ENCODE measurements at places on chromosomes 5 and 9.

DNA sequence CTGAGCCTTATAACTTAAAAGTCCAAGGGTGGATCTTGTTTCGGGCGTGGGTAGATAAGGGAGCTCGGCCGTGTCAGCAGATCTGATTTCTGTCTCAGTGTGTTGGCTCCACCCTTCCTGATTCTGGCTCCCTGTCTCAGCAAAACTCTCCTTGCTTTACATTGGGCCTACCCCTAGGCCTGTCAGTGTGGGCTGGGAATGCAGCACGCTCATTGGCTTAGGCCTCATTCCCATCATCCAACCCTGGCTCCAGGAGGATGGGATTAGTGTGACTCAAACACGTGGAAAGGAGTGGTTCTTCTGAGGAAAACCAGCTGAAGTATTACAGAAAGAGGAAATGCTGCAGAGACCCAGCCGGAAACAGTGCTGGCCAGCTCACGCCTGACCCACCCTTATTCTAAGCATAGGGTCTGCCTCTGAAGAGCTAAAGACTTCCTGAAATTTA, 59.9 kb downstream of the ZFAND5 start:
- DNase-seq = peak; percentile 6

GRCh38 chr5:73625944-73626811, at the start of gene ARHGEF28:
ARHGEF28 (plus strand) TSS chr5:73626196; CDS start chr5:73684852, 58,656 bp downstream.
- DNase-seq = no peak

DNA sequence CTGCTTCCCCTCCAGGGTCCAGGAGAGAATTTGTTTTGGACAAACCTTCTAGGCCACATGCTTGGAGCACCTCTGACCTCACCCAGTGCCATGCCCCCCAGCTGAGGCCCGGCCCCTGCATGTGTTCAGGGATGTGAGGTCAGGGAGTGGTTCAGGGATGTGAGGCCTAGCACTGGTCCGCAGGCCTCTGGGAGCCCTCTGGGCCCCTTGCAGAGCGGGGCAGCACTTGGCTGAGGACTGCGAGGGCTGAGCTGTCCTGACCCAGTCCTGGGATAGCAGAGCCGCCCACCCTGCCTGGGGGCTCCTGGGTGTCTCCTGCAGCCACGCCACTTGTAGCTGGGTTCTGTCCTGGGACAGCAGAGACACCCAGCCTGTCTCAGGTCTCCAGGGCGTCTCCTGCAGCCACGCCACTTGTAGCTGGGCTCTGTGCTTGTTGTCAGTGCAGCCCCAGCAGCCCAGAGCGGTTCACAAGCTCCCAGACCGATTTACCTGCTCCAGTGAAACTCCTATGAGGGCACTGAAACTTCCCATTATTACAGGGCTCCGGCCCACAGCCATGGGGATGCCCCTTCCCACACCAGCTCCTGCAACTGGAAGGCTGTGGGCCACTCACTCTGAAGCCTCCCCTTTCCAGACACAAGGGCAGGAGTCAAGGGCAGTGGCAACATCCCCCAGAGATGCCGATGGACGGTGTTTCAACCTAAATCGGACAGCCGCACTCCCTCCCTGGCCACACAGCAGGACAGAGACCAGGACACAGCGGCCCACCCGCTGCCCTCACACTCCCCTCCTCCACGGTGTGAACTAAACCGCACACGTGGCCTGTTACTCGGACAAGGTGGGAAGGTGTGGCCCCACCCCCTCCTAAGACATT, 5.4 kb upstream of the CEP72 start:
- no peak for DNase-seq

DNA sequence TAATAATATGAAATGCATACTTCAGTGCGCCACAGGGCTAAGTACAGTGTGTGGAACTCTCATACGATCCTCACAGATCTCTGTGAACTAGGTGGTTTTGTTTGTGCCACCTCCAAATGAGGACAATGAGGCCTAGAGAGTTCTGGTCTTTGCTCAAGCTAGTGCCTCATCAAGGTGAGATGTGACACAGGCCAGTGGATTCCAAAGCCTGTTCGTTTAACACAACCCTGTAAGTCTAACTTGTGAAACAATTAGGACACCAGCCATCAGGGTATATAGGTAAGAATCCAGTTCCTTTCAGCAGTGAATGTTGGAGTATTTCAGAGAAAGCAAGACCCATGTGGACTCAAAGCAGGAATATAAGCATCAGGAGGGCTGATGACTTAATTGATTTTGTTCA, 130.7 kb upstream of the GAS1 start:
- DNase-seq = no peak

DNA sequence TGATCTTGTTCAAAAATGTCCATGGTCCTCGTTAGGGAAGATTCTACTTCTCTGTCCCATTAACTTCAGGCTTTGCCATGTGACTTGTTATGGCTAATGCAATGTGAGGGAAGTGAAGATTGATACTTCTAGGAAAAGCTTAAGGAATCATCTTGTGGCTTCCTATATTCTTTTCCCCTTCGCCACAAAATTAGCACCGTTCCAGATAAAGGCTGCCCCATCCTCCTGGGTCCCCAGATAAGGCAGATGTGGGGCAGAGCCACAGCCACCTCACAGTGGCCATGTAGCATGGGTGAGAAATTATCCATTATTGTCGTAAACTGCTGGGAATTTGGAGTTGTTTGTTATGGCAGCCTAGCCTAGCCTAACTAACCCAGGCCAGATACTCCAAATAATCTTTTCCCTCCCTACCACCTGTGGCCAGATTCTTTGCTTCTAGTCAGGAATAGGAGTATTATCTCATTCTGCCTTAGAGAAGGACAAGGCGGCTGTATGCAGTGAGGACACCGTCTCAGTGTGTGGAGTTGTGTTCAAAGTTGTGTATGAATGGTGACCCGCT, 31.9 kb upstream of the BOD1 start:
- no peak for DNase-seq

DNA sequence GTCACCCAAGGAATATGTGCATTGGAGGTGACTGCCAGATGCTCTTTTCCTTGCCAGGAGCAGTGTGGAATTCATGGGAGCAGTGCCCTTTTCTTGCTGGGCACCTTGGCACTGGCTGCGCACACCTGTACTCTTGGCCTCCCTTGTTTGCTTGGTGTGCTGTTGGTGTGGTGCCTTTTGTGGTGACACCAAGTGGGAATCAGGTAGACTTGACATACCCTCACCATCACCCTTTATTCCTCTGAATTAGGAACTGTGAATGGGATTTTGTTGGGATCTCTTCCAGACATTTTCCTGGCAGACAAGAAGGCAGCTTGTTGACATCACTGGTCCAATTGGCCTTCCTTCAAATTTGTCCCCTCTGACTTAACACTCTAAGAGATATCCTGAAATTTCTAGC, 82.3 kb downstream of the RAI14 start:
- DNase-seq = no peak

DNA sequence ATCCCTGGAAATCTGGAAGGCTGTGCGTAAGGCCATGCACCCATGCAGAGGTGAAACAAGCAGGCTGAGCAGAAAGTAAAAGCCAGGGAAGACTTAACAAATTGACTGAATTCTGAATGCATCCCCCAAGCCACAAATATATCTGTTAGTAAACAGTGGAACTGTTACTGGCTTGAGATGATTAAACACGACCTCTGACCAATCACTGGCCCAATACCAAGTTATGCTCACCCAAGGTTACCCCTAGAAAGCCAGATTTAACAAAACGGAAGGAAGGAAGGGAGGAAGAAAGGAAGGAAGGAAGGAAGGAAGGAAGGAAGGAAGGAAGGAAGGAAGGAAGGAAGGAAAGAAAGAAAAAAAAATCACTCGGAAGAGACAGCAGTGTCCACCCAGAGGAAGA, 215.8 kb upstream of the CCNG1 start:
- no peak for DNase-seq

DNA sequence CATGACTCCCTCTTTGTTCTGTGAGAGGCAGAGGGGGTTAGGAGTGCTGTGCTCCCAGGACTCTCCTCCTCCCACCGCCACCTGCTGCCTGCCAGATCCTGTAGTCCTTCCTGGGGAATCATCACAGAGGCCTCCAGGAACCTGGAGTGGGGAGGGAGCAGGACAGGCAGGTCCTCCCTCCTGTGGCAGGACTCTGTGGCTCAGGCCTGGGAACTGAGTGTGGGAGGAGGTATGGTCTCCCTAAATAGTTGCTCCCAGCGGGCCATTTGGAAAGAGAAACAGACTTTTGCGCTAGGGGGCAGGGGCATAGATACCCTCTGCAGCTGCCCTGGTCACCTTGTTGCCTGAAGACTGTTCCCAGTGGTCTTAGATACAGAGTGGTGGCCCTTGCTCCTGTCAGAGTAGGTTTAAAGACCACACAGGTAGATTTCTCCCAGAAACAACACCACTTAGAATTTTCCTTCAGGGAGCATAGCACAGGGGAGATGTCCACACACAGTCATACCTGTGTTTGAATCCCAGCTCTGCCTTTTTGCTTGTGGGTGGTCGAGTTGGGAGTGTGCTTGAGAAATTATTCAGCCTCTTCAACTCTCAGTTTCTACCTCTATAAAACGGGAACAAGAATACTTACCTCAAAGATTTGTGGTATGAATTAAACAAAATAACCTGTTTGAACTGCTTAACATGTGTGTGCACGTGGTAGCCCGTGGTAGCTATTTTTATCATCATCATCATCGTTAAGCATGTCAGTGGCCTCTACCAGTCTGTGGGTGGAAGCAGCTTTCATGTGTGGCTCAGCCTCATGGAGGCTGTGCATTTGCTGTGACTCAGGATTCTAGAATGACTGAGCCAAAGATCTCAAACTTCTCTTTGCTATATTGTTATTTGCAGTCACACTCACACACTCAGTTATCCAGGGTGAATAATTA, 55.8 kb downstream of the SLC22A5 start:
- DNase-seq = no peak

- no peak for DNase-seq
Observed at GRCh38 chr5:53856506-53856905, 296.1 kb downstream of the NDUFS4 start.

- DNase-seq = no peak
Observed at GRCh38 chr5:150593593-150593992, 46.9 kb upstream of the SYNPO start.

DNA sequence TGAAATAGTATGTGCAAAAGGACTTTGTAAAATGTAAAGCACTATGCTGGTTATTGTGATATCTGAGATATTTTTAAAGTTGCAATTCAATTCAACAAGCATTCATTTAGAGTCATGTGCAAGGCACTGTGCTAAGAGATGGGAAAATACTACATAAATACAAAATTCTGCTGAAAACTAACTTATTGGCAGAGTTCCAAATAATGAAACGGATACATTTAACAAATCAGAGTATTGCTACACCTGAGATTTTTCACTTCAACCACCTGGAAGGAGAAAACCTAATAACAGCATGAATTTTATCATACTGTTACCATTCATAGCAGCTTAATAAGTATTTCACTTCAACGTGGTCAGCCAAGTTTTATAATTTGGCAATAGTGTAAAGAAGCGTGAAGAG, 6.1 kb upstream of the CTNNAL1 start:
- no peak for DNase-seq

GRCh38 chr5:133159543-133159942, 107.7 kb downstream of the HSPA4 start:
- DNase-seq = no peak

DNA sequence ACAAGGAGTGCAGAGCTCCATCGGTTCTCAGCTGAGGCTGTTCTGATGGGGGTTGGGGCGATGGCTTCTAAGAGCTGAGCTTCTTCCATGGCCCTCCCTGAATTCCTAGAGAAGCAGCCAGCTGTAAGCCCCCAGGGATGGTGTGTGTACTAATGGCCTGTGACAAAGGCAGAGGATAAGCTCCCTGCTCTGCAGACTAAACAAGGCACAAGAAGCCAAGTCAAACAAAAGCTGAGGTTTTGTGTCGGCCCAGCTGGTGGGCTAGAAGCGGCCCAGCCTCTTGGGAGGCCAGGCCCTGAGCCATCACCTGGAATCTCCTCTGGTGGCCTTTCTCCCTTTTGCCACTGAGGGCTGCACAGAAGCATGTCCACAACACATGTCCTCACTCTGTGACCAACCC, 75.0 kb upstream of the XPA start:
- no peak for DNase-seq

Measured in cortex of kidney (tissue), 1 donor.